Fibroblast of skin of abdomen (primary cell): ENCODE measurements at places on chromosomes 5 and 9.

GRCh38 chr5:59615272-59615671 is 278.3 kb downstream of the PDE4D start:
- peak; percentile 66 for DNase-seq

- no peak for DNase-seq
These were observed 18.1 kb downstream of the ZNF618 start for GRCh38 chr9:113894166-113894565.

- DNase-seq, result peak; percentile 57
These were observed 10.5 kb upstream of the IRF1 start for GRCh38 chr5:132500931-132501628.

DNA sequence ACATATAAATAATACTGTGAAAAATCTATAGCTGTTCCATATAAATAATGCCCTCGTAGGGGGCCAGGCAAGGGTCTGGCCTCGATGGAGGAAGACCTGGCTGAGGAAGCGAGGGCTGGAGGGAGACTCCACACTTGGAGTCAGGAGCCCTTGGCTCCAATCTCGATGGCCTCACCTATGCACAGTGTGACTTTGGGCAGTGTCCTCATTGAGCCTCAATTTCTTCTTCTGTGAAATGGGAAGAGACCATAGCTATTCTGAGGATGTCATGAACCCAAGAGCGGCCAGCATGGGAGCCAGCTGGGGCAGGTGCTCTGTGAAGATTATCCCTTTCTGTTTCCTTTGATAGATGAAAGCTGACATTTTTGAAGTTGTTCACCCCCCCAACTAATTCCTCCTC is 24.8 kb downstream of the ANGPTL2 start:
- DNase-seq, result no peak

- DNase-seq, result peak; percentile 40
These were observed 13.6 kb upstream of the COL27A1 start for GRCh38 chr9:114141553-114142402.

DNA sequence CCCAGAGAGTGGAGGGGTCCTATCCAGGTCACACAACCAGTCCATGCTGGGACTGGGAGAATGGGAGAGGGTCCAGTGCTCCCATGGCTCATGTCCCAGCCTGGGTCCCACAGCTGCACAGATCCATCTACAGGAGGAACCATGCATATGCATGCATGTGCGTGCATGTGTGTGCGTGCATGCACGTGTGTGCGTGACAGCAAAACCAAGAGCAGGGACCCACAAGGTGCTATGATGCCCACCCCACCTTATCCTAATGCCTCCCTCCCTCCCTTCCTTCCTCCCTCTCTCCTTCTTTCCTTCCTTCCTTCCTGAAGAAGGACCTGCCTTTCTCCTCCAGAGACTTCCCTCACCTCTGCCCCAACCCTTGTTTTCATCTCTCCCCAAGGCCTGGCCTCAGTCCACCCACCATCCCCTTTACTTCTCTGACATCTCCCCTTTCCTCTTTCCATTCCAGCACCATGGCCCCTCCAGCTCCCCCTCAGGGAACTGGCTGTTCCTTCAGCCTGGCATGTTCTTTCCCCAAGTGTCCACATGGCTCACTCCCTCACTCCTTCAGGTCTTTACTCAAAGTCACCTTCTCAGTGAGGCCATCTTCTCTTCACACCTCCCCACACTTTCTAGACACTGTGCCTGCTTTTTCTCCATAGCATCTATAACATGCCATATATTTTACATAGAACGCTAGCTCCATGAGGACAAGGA is 21.8 kb downstream of the AQP7 start:
- no peak for DNase-seq

GRCh38 chr5:123371575-123372179 is 51.5 kb downstream of the CEP120 start:
- DNase-seq, result peak; percentile 28

DNA sequence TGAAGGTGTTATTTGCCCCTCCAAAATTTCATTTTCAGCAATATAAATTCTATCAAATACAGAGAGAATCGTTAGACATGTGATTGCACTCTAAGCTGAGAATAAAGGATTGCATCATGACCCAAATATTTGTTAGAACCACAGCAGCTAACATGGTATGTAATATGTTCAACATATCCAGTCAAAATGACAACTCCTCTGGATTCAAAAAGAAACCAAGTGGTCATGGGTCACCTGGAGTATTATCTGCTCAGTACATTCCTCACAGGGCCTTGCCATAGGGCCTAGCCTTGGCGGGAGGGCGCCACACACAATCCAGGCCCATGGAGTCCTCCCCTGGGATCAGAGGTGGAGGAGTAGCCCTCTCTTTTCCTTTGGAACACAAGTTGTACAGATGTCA is 179.2 kb downstream of the HSD17B3 start:
- DNase-seq, result peak; percentile 86
